ENCODE measurements at places on chromosomes 1 and 21.

GRCh38 chr1:53573522-53573921, 114.3 kb downstream of the DMRTB1 start:
- DNase-seq = no peak

- DNase-seq = peak; percentile 18
These were observed 38.4 kb upstream of the CCSAP start for GRCh38 chr1:229381234-229381633.

GRCh38 chr1:243827206-243827605, 22.8 kb downstream of the AKT3 start:
- DNase-seq = no peak

GRCh38 chr1:6170742-6171201, 9.3 kb downstream of the CHD5 start:
- no peak for DNase-seq

- peak; percentile 8 for DNase-seq
These were observed 171.1 kb upstream of the CSF3R start for GRCh38 chr1:36653850-36654249.

DNA sequence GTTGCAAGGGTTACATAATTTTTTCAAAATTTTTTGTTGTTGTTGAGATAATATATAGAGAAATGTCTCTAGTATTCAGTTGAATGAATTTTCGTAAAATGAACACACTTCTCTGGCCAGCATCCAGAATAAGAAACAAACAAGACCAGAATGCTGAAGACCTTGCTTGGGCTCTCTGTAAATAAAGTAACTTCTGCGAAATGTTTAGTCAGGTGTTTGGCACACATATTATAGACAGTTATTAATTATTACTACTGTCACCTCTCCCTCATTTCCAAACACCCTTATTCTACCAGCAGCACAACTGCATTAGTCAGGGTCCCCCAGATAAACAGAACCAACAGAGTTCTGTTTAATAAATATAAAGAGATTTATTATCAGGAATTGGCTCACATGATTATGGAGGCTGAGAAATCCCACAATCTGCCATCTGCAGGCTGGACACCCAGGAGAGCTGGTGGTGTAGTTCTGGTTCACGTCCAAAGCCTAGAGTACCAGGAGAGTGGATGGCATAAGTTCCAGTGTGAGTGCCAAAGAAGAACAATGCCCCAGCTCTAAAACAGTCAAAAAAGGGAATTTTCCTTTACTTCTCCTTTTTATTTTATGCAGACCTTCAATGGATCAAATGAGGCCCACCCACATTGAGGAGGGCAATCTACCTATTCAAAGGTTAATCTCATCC, 44.1 kb upstream of the KCND3 start:
- no peak for DNase-seq

GRCh38 chr21:31505975-31506374, 153.5 kb upstream of the SOD1 start:
- DNase-seq = no peak

- no peak for DNase-seq
These were observed 55.9 kb downstream of the SLC35F3 start for GRCh38 chr1:233960386-233960785.

DNA sequence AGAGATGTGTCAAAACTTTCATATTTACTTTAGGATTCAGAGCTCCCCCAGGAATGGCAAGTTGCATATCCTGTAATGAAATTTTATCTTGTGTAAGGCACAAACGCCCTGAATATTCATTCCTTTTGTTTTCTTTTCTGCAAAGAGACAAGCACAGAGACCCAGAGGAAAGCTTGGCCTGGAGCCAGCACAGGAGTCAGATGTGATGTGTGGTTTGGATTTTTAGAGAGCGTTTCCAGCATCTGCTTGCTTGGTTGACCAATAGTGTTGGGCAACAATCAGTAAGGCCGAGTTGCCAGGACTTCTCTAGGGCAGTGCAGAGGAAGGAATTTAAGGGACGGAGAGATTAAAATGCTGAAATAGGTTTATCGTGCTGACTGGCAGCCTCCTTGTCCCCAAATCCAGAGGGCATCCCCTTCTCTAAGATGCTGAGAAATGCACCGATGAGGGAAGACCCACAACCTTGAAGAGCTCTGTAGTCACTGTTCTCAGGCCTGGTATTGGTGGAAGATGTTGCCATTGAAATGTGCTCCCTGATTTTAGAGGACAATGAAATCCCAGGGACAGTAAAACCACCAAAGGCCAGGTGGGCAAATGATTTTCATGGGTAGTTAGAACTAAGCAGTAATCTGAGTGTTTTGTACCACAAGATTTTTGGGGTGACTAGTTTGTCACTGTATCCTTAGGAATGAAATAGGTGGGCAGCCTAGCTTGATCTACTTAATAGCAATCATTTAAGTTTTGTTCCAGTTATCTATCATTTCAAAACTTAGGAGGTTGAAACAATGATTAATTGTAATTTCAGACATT, 37.9 kb upstream of the RHOU start:
- DNase-seq = peak; percentile 81

DNA sequence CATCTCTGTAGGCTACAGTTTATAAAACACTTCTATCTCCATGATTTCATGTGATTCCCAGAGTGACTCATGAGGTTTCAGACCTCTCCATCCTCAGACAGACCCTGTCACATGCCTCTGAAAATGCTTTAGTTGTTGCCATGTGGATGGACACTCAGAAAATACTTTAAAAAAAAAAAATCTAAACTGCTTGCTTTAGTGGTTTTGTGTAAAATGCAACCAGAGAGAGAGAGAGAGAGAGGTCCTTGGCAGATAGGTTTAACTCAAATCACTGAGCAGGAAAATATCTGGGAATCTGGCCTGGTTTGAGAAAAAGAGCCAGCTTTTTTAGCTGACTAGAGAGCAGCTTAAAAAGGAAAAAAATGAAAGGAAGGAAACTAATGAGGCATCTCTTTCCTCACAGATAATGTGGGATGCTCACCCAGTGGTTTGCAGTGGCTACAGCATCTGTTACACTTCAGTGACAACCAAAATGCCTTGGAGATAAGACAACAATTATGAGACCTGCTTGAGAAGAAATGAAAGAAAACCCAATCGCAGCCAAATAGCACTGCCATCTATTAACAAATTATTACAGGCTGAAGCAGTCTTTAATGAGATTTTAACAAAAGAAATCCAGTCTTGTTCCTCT, 54.6 kb upstream of the SYT14 start:
- peak; percentile 90 for DNase-seq

DNA sequence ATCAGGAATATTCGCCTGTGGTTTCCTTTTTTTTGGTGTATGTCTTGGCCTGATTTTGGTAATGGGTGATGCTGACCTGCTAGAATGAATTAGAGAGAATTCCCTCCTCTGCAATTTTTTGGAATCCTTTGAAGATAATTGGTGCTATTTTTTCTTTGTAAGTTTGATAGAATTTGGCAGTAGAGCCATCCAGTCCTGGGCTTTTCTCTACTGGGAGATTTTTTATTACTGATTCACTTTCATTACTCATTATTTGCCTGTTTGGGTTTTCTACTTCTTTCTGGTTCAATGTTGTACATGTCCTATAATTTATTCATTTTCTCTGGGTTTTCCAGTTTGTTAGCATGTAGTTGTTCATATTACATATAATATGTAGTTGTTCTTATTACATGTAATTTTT, 48.7 kb downstream of the NTMT2 start:
- no peak for DNase-seq

DNA sequence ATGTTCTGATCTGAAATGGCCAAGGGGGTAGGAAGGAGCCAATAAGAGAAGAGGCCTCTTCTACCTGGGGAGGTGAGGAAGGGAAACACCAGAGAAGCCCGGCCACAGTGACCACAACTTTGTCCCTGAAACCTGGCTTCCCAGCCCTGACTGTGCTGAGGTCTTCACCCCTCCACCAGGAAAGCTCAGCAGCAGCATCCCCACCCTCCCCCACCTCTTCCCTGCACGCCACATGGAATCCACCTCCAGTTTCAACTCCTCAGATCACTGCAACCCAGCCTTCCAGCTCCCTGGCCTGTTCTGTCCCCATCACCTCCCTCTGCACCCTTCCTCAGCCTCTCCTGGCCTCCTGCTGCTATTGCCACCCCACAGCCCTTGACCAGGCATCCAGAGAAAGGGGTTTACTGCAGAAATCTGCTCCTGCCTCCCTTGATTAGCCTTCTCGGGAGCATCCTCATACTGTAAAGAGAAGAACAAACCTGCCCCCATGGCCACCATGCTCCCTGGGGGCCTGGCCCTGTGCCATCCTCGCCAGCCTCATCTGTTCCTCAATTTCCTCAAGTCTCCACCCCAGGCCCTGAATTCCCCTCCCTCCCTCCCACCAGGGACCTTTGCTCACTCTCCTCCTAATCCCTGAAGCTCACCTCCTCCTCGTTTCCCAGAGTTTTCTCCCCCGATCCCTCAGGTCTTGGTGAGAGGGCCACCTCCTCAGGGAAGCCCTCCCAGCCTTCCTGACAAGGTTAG, 450.9 kb downstream of the MATN1 start:
- no peak for DNase-seq

- no peak for DNase-seq
These were observed 168.7 kb downstream of the CAMTA1 start for GRCh38 chr1:6953907-6954364.

DNA sequence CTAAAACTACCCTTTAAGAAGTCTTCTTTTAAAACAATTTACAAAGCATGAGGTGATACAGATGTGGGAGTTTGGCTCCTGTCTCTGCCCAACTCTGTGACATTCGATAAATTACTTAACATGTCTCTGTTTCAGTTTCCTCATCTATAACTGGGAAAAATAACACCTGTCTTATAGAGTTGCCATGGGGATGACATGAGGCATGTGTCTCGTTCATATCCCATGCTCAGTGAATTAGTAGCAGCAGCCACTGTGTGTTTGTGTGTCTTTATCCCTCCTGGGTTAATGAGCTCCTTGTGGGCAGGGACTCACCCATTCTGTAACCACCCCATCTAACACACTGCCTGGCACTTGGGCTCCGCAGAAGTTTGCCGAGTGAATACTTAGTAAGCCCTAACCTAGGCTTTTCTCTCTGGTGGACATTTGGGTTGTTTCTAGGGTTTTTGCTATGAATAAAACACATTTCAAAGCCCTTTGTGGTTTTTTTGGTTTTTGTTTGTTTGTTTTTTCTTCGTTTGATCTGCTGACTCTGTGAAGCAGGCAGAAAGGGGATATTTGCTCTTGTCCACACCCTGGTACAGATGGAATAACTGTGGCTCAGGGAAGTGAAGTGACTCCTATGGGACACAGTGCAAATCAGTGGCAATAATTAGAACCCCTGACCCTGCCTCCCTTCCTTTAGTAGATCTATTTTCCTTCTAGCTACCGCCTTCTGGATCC, 797 bp upstream of the KCNJ9 start:
- DNase-seq = peak; percentile 21

DNA sequence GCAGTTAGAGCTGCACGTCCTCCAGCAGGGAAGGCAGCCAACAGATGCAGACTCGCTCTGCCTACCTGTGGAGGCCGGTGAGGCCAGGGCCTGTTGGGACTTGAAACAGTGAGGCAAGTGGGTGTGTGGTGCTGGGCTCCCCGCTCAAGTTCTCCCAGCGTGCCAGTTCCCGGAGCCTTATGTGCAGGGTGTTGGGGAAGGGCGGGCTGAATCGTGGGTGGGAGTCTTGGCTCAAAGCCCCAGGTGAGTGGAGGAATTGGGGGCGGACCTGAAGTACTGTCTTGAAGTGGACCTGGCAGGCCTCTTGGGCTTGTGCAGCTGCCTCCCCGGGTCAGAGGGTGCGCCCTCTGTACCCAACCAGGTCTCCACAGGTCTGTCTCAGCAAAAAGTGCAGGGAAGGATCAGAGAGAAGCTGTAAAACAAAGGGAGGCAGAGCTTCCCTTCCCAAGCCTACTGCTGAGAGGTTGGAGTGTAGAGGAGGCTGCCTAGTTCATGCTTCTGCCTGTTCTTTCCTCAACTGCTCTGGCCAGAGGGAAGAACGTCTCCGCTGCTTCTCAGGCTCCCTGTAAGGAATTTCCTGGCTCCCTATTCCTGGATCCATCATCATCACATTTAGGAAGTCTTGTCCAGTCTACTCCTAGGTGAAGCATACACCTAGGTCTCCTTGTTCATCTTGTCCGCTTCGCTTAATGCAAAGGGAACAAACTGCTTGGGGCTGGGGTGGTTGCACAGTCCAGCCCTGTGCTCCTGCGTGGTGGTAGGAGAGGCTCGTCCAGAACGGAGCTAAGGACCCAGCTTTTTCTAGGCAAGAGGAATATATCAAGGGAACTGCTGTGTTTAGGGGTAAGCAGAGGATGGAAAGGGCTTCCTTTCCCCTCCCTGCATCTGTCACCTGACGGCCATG, 14.9 kb downstream of the UTP11 start:
- no peak for DNase-seq

GRCh38 chr1:107933736-107934135, 31.2 kb downstream of the VAV3 start:
- no peak for DNase-seq

- peak; percentile 52 for DNase-seq
These were observed 15.8 kb upstream of the CYB5R1 start for GRCh38 chr1:202982715-202983430.

- peak; percentile 13 for DNase-seq
These were observed 44.1 kb upstream of the GLIS1 start for GRCh38 chr1:53783056-53783455.

DNA sequence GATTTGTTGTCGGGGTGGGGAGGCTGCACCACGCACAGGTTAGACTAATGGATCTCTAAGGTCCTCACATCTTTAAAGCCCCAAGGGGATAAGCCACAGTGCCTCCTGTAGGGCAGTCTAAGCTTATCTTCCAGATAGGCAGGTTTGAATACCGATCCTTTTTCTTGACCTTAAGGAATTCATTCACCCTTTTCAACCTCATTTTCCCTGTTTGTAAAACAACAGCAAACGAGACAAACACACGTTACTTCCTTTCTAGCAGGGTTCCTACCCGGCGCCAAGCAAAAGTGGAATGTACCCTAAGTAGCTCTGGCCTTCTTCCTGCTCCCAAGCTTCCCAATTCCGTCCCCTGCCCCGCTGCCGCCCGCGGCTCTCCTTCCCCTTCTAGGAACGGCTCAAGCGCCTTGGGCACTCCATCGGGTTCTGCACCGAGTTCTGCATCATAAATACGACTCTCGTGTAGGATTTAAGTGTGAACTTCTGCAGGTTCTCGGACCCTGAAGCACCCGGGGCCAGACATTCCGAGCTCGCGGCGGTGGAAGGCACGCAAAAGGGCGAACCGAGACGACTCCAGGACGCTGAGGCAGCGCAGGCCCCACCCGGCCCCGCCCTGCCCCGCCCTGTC, 548 bp upstream of the CDC20 start:
- peak; percentile 60 for DNase-seq

DNA sequence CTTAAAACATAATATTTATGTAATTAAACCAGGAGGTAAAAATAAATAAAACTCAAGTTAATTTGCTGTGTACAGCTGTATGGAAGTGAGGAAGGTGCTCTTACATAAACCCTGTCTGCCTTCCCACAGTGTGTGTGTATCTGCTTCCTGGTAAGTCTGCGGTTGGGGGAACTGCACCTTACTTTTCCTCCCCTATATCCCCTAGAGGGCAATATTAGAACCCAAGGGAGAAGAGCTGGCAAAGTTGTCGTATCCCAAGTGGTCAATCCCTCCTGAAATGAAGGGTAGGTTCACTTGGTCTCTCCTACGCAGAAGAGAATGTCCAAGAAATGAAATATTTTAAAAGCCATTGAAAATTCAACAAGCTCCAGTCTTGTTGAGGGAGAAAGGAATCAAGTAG, 17.8 kb upstream of the JAK1 start:
- no peak for DNase-seq

Data from LHCN-M2 (cell line).